Globus pallidus (tissue), 1 donor: ENCODE measurements at places on chromosomes 4 and X.
A peak's percentile ranks its signal among the peaks of the same experiment; 100 is the strongest.

- DNase-seq = no peak
Observed at GRCh38 chr4:4560136-4560535, 18.3 kb upstream of the STX18 start.

- no peak for DNase-seq
Observed at GRCh38 chrX:69231903-69232302, 66.7 kb upstream of the PJA1 start.

DNA sequence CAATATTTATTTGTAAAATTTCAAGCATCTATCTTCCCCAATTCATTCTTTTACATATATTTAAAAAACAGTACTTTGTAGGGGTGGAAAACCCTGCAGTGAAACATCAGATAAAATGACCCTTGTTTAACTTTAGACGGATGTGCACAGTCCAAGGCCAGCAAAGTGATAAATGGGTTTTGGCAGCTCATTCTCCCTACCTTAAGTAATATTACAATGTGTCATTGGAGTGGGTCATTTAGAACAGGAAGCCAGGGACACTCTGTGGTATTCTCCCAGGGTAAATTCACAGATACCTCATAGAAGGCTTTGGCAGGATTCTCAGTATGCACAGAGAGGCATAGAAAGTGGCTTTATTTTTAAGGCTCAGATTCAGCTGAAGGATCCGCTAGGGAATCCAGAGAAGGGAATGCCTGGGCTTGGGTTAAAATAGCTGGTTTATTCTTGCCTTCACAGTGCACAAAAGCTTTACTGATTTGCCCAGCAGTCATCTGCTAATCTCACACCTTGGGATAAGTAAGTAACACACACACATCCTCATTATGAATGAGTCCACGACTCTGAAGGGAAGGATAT is 206.7 kb downstream of the RASL11B start:
- DNase-seq = peak; percentile 7

DNA sequence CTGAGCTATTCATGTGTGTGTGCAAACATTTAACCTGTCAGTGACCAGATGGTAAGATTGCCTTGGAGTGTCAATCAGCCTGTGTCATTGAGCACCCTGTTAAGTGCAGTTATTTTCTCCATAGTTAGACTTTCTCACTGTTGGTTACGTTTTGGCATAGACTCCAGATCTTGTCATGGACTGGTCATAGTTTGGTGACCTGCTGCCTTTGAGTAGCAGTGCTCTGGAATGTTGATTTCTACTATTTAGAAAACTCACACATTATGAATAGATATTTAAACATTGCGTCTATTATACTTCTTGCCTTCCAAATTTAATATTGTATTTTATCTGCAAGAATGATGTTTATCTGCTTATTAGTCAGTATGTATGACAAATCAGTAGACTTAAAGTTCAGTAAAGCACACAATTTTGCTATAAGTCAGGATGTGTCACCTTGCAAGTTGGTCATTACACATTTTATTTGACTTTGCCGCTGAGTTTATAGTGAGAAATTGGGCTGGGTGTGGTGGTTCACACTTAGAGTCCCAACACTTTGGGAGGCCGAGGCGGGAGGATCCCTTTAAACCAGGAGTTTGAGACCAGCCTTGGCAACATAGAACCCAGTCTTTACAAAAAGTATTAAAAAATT is 42.4 kb downstream of the KIAA0232 start:
- DNase-seq = no peak

DNA sequence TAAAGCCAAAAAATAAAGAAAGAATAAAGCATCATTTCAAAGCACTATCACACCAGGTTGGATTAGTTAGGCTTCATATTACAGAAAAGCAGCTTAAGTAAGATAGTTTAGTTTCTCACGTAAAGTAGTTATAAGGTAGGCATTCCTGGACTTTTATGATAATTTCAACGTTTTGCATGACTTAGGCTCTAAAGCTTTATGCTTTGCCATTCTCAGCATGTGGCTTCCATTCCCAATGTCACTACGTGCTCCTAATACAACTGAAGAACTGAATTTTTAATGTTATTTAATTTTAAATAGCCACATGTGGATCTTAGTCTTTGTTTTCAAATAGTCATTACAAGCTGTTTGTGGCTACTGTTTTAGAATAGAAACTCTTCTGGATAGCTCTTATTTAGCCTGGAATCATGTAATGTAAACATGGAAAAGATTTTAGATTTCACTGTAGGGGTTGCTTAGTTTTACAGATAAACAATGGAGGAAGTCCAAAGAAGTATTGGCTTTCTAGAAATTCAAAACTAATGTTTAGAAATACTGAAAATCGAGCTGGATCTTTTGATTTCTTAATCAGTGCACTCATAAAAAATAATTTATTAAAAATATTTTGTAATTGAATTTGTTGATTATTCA is 710.0 kb downstream of the IL1RAPL1 start:
- no peak for DNase-seq

DNA sequence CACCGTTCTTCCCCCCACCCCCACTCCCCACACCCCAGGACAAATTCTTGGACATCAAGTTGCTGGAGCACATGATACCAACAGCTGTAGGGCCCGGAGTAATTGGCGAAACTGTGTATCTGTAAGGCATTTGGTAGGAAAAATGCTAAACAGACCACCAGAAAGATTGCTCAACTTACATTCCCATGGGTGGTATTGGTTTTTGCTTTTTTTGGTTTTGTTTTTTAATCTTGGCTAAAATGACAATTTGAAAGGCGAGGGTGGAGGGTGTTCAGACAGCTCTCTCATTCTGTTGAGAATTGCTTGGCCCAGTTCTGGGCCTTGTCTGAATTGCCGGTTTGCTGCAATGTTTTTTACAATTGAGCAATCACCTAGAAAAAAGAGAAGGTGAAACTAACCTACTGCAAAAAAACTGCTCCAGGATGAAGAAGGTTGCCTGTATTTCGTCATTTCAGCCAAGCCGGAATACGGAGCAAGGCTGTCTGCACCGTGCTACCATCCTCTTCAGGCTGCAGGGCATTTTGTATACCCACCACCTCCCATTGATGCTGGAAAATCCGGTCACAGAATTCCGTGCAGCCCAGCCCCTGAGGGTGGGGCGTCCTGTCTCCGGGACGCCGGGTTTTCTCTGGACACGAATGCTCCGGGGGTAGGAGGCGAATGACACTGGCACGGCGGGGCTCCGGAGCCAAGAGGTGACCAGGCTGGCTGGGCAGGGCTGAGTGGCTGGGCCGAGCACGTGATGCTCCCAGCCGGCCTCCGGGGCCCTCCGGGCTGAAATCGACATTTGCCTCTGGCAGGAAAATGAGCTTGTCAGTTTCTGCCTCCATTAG is at the start of gene CLCN4:
TSS of gene CLCN4 (plus strand) at position 777 of the 833 bp plus-strand sequence. CDS start 28,058 bp downstream, outside the sequence.
- peak; percentile 83 for DNase-seq

DNA sequence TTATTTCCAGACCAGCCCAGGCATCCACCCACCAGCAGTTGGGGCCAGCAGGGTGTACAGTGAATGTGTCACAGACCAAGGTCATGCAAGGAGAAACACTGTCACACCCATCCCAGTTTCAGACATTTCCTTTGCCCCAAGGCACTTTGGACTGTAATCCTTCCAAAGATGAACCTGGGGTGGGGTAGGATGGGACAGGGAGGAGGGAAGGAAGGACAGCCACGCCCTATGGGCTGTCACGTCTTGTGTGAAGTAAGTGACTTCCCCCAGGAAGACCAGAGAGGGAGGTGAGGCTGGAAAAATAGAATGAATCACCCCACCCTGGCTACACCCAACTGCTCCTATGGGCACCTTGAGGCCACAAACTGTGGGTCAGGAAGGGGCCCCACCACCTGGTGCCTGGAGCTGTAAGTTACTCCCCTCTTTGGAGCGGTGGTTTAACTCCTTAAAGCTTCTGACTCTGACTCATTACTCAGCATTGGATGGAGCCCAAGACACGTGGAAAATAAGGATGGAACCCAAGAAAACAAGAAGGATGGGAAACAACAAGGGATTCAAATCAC is 349.9 kb upstream of the KLF3 start:
- no peak for DNase-seq
